Activated CD4-positive, alpha-beta T cell treated with anti-CD3 and anti-CD28 coated beads, Interleukin-2, amount 10 ng/mL, durations not matched to agents 24 days and 14 days (primary cell): ENCODE measurements at places on chromosomes 11 and 22. TPM values are rescaled to one million over a fixed set of nuclear protein-coding genes. Genes with fewer than 3 reads are reported as not detected.

OR8B2 gene
- not detected in 2 replicates for total RNA-seq

CALCB gene
- 0.58 and 0.99 TPM in 2 replicates for total RNA-seq

XNDC1N gene
- 20.7 and 20.9 TPM in 2 replicates for total RNA-seq

MS4A6A gene
- total RNA-seq, result 0.28 TPM in 1 of 2 replicates, not detected in the other

MUC5AC gene
- total RNA-seq, result not detected in 2 replicates

HEPHL1 gene
- total RNA-seq, result not detected in 2 replicates

- peaks cover 61% of the 10 kb centered on the region for H3K4me1 ChIP-seq
- H3K27me3 ChIP-seq, result no peaks in the 10 kb centered on the region
- H3K4me3 ChIP-seq, result no peak overlapping the region
- H3K36me3 ChIP-seq, result peaks cover 5% of the 10 kb centered on the region
These were observed 7.3 kb downstream of the USP47 start for GRCh38 chr11:11848891-11849746.

RHOD gene
- total RNA-seq, result 0.35 TPM in 1 of 2 replicates, not detected in the other
